ENCODE measurements at places on chromosomes 16 and 17.

GRCh38 chr17:81703747-81704654 is 834 bp downstream of the MRPL12 start:
- no peak for DNase-seq

DNA sequence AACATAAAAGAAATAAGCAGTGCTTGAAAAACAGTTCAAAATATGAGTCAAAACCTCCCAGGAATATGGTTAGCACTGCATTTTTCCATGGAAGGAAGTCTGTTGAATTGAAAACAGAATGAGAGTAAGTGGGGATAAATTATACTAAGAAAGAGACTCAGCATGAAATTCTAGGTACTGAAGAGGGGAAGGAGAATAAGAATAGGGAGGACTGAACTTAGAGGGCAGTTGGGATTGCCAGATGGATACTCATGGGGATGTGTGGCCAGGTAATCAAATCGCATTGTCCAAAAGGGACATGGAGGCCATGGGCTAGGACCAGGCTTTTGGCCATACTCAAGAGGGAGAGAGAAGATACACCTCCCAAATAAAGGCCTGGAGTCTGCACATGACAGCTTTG is 247.9 kb downstream of the CDH13 start:
- DNase-seq = no peak

DNA sequence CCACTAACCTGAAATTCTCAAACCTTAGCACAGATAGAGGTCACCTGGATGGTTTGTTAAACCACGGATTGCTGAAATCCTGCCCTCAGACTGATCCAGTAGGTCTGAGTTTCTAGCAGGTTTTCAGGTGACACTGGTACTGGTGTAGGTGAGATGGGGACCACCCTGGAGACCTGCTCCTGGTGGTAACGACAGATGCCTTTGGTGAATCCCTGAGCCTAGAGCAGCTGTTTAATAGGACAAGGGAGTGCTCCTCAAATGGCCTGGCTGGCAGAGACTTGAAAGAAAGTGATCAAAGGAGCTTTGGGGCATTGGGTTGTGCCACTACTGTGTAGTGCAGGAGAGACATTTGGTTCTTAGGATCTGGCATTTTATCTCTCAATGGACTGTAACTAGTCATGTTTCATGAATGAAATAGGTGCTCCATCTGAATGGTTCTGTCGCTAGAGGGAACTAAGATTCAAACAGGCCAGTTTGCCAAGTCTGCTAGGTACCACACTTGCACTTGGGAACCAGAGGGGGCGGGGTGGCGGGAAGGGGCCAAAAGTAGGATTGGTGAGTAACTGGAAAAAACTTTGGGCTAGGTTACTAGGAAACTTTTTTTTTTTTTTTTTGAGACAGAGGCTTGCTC is 2.9 kb upstream of the IFI35 start:
- DNase-seq = no peak

GRCh38 chr16:21069986-21070385 is 80.7 kb downstream of the DNAH3 start:
- DNase-seq = no peak

- DNase-seq = no peak
Observed at GRCh38 chr16:60929-61878, 7.6 kb downstream of the SNRNP25 start.

DNA sequence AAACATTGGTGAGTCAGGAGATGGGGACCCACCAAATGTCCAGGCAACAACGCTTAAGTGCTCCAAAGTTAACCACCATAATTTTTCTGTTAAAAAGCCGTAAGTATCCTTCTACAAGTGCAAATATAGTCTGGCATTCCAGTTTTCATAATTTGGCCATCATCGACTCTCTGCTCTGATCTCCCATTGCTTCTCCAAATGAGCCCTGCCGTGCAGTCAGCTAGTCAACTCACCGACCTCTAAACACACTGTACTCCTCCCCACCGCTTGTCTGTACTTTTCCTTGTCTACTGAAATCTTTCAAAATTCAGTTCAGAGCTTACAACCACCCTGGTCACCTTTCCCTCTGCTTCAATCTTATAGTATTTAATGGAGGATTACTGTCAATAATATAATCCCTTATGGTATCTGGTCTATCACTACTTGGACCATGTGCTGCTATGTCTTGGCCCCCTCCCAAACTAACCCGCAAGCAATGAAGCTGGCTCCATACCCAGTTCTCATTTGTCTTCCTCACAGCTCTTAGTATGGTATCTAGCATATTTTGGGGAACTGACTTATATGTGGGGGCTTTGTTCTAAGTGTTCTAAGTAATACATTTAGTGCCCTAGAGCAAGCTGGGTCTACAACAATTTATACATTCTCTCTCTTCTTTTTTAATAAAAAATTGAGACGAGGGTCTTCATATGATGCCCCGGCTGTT is 52.7 kb upstream of the SLC25A19 start:
- DNase-seq = no peak

DNA sequence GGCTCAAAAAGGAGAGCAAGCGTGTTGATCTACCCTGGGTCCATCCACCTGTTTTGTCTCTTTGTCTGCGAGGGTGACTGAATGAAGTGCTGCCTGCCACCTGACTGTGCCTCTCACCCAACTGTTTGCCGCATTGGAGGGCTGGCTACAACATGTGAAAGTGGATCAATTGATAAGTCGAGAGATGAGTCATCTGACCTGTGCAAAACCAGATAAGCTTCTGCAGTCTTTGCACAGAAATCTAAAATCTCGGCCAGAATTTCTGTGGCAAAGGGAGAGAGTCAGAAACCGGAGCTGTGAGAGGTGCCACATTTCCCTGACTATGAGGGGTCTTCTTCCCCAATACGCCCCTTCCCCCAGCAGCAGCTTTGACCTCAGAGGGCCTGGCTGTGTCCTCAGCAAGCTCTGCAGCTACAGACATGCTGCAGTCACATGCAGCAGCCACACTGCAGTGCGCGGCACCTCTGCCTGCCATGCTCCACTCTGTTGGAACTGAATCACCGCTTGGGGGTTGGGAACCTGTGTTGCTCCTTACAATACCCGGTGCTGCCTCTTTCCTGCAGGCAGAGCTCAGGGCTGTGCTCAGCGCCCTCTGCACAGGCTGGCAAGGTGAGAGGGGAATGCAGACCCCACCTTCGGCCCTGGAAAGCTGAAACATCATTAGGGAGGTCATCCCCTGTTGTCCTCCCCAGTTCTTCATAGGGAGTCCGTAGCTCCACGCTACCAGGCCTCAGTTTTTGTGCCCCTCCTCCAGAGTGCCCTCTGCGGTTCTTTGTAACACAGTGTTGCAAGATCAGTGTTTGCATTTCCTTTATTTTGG is 16.2 kb upstream of the HAS3 start:
- no peak for DNase-seq

DNA sequence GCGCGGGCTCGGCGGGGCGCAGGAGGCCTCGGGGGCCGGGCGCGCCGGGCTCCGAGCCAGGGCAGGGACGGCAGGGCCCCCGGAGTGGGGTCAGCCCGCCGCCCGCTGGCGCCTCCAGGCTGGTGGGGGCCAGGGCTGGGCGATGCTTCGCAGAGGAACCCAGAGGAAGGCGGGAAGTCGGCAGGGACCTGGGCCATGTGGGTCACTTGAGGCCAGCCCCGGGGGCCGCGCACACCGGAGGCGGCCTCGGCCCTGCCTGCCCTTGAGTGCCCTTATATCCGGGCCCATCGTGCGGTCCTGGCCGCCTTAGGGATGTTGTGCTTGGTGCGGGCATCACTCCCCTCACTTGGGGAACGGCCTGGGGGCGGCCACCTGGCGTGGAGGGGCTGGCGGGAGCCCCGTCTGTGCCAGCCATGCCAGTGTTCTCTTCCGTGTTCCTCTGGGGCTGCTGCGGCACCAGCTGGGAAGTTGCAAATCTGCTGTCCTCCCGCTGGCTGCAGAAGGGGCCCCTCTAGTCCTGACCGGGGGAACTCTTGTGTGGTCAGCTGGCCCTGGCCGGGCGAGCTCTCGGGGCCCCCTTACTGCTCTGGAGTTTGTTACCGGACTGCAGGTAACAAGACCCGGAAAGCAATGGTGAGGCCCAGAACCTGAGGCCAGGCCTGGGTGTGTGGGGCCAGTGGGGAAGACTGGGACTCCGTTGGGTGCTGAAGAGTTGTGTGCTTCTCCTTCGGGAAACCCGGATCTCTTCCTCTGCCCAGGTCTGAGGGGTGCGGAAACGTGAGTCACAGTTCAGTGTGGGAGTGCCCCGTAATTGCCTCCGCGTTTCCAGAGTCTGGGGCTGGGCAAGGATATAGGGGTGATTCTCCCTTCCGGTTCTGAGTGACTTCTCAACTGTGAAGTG is 849 bp downstream of the CAPN15 start:
- peak; percentile 34 for DNase-seq

Measured in stimulated activated CD4-positive, alpha-beta T cell treated with anti-CD3 and anti-CD28 coated beads, Interleukin-4, amount 100 ng/mL, for 1 hour (primary cell).